RKO (cell line): ENCODE measurements at places on chromosomes 3 and 15.

GRCh38 chr15:74318376-74319137 lies 48.9 kb downstream of the CYP11A1 start:
- no peak for DNase-seq

DNA sequence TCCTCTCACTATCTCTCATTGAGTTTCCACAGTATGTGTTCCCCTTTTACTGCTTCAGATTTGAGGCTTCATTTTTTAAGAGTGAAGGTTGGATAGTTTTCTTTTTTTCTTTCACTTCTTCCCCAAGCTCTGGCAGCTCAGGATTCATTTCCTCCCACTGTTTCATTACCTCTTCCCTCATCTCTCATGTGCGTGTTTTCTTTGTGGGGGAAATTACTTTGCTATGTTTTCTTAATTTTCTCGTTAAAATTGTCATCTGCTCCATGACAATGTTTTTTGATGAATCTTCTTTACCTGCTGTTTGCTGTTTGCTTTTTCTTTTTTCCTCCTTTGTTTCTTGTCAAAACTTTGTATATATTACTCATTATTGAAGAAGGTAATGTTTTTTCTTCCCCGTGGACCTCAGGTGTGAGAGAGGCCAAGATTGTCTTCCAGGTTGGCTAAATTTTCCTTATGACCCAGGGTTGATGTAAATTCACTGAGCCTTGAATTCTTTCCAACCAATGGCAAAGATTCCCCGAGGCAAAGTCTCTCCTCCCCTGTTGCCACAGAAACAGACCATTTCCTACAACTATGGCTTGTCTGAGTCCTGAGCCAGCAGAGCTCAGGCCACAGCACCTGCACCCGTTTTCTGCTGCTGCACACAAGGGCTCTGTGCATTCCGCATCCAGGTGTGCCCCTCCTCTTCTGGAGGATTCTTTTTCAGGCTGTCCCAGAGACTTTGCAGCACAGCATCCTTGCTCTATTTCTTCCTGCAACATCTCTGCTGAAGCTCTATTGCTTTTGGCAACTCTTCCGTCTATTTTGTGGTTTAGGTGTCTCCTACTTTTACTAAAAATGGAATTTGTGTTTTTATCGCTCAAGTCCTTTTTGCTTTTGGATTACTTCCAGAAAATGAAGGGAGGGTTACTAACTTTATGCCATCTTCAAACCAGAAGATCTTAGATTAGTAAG lies 66.1 kb downstream of the NOX5 start:
- DNase-seq = no peak

- DNase-seq = no peak
Observed at GRCh38 chr3:125005676-125006075, 50.1 kb downstream of the HEG1 start.

- no peak for DNase-seq
Observed at GRCh38 chr3:39349080-39349479, 19.6 kb downstream of the CCR8 start.

- DNase-seq = peak; percentile 57
Observed at GRCh38 chr15:73851689-73852088, 21.7 kb upstream of the TBC1D21 start.

- DNase-seq = no peak
Observed at GRCh38 chr15:34654625-34655024, 71.2 kb upstream of the GOLGA8B start.

GRCh38 chr15:49621401-49621811 lies 558 bp downstream of the DTWD1 start:
- DNase-seq = peak; percentile 33

GRCh38 chr3:195548006-195548405 lies 4.9 kb upstream of the PPP1R2 start:
- no peak for DNase-seq

GRCh38 chr15:40102897-40103858 lies 5.5 kb downstream of the BMF start:
- DNase-seq = no peak

DNA sequence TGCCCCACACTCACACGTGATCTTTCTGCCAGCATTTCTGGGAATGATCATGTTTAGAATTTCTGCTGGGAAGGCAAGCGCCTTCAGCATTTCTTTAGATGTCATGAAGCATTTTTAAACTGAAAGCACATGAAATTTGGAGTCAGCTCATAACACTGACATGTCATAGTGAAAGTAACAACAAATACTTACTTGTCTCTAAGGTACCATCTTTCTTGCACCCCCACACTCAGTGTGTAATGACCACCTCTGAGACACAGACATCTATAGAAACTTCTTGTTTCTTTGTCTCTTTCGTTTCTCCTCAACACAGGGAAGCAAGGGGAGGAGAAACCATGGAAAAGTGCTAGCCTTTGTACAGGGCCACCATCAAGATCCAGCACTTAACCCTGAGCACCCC lies 171.7 kb downstream of the RORA start:
- DNase-seq = no peak

- no peak for DNase-seq
Observed at GRCh38 chr3:31945738-31946052, 35.4 kb downstream of the OSBPL10 start.

DNA sequence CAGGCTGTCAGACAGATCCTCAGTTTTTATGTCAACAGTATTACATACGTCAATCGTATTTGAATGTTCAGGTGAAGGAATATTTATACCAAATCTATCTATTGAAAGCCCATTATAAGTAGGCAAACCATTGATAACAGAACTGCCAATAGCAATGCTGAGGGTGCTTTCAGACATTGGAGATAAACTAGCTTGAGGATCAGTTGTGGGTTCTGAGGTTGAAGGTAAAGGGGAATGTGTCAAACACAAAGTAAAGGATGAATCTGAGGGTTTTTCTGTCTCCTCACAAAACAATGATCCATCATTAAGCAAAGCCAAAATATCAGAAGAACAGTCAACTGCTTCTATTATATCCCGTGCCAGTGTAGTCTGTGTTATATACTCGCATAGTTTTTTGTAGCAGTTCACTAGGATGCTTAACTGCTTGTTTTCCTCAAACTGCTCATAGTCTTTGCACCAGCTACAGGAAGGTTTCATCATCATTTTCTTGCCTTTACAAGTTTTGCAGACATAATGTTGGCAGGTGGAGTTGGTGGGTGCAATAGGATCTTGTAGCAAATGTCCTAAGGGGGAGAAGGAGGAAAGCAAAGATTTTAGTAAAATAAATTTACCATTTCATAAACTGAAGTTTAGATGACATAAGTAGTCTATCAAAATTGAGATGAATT lies 43.8 kb downstream of the MSL2 start:
- no peak for DNase-seq

DNA sequence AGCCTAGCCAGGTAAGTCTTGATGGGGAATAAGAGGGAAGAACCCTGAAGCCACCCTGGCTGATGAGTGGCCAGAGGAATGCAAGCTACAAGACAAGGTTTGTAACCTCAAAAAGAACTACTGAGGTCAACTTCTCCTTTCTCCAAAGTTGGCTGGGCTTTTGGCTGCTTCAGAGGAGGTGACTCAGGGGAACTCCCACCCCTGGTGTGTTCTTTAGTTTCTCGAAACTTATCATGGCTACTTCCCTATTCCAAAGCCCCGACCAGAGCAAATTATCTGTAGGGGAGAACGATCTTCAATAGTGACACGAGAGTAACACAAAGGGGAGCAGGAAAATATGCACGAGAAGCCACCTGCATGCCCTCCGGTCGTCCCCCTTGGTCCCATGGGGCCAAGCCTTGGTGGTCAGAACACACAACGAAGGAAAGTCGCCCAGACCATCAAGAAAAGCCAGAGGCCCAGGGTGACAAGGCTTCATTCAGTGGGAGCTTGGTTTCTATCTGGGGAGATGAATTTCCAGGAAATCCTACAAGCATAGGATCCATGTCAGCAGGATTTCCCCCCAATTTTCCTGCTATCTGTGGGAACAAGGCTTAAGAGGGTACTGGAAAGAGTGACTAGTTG lies 6.5 kb upstream of the BCL2A1 start:
- DNase-seq = no peak

- DNase-seq = no peak
Observed at GRCh38 chr3:138139691-138140090, 7.5 kb upstream of the A4GNT start.

DNA sequence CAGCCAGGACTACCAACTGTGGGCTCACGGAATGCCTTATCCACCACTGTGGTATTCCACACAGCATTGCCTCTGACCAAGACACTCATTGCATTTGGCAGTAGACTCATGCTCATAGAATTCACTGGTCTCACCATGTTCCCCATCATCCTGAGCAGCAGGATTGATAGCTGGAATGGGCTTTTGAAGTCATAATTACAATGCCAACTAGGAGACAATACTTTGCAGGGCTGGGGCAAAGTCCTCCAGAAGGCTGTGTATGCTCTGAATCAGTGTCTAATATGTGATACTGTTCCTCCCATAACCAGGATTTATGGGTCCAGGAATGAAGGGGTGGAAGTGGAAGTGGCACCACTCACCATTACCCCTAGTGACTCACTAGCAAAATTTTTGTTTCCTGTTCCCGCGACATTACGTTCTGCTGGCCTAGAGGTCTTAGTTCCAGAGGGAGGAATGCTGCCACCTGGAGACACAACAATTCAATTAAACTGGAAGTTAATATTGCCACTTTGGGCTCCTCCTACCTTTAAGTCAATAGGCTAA lies 58.6 kb upstream of the CCDC80 start:
- peak; percentile 75 for DNase-seq

DNA sequence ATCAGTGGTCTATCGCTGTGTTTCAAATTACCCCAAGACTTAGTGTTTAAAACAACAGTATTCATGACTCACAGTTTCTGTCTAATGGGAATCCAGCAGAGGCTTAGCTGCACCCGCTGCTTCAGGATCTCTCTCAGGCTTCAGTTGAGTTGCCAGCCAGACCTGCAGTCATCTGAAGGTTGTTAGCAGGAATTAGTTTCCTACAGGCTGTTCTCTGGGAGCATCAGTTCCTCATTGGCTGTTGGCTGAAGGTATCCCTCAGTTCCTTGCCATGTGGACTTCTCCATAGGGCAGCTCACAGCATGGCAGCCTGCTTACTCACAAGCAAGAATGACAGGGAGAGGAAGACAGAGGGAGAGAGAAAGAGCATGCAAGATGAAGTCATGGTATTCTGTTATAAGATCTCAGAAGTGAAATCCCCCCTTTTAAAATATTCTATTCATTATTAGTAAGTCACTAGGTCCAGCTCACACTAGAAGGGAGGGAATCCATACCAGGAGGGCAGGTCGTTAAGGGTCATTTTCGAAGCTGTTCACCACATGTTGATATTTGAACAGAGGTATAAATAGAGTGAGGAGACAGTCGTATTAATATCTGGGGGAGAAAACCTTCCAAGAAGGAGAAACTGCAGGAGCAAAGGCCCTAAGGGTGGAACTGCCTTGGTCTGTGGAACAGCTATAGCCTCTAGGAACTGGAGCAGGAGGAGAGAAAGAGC lies 473.9 kb upstream of the PPP2R3A start:
- DNase-seq = no peak

GRCh38 chr15:42457445-42458442 lies 33.2 kb downstream of the ZNF106 start:
- DNase-seq = no peak

DNA sequence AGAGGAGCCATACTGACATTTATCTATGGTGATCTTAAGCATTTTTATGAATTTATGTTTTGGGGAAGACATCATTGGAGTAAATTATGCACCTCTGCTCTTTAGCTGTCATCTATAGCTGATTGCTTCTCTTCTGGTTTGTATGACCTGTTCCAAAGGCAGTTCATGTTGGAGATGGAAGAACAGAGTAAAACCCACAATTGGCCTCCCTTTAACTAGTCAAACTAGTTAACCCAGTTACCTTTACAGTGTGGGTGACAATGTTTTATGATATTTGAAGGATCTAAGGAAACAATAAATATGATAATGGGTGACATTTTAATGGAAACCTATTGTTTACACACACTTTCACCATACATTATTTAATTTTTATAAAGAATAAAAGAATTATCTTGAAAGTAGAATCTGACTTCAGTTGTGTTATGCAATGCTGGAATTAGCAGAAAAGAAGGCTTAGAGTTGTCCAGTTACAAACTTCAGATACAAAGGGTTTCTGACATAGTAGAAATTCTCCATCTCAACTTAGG lies 263.5 kb downstream of the NFKBIZ start:
- DNase-seq = no peak

GRCh38 chr15:31499236-31499952 lies 172.8 kb downstream of the KLF13 start:
- no peak for DNase-seq

DNA sequence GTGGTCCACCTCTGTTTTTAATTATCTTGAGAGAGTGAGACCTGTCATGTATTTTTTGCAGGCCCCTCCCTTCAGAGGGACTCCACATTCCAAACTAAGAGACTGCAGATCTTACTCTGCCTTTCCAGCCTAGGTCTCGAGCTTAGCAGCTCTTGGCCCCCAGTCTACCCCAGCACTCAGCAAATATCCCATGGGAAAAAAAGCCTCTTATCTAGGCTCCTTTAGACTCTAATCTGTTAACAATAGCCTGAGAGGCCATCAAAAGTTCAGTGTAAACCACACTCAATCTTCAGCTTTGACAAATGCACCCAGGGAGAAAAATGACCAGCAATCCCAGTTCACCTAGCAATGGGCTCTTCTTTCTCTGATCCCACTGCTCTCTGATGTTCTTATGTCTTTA lies 8.6 kb upstream of the BLM start:
- no peak for DNase-seq

DNA sequence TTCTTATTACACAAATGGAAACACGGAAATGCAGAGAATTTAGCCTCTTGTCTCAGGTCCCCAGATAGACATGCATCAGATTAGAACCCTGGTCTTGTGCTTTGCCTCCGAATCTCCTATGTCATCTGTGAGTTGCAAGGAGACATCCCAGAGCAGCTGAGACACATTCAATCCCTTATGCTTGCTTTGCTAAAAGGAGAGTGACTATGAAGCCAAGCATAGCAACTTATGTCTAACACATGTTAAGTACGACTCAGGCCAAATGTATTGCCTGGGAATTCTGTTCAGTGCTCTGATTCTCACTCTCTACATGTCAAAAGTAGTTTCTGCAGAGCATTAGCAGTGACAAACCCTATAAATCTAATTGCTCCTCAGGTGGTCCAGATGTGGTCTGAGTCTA lies 30.6 kb upstream of the LRRC3B start:
- no peak for DNase-seq

- DNase-seq = no peak
Observed at GRCh38 chr3:133840055-133840737, 34.6 kb downstream of the SRPRB start.

GRCh38 chr3:153163393-153163724 lies 1.3 kb downstream of the RAP2B start:
- DNase-seq = peak; percentile 64

DNA sequence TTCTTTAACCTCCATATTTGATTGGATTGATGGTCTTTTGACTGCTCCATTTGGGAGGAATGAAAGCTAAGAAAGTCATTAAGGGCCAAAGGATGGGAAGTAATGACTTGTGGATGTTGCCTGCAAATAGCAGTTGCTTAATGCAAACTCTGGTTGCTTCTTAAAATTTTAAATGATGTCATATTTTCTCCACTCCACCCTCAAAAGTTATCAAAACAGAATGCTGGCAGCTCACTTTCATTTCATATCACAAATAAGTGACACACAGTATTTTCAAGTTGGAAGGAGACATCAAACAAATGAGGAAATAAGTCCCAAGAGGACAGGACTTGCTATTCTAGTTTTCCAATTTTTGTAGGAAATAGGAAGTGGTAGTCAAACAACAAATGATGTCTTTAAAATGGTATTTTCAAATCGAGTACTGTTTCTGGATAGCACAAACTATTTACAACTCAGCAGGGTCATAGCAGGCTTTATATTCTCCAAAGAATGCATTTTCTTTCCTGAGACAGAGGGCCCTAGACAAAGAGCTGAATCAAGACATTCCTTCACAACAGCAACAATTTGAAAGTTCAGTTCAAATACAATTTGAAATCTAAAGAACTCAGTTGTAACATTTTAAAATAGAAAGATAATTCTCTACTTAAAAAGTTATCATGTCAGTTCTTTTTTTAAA lies 165.1 kb upstream of the UBE2E1 start:
- DNase-seq = no peak

- no peak for DNase-seq
Observed at GRCh38 chr15:28191832-28192231, 92.7 kb upstream of the OCA2 start.
